ENCODE measurements at places on chromosomes 2 and 18.

- no peak for DNase-seq
- no peaks in the 10 kb centered on the region for H3K36me3 ChIP-seq
- H3K27ac ChIP-seq = no peak overlapping the region
- no peak overlapping the region for H3K4me3 ChIP-seq
Measured at GRCh38 chr2:42777883-42778805, 14.2 kb upstream of the OXER1 start.

DNA sequence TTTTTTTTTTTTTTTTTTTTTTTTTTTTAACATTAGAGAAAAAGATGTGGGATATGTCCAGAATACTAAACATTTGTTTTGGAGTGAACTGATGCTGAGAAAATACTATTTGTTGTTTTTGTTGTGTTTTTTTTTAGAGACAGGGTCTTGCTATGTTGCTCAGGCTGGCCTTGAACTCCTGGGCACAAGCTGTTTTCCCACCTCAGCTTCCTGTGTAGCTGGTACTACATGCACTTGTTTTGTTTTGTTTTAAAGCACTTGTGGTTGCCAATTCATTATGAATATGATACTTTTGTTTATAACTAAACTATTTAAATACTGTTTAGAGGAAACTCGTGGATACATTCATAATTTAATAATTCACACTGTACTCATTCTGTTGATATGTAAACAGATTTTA, 33.4 kb upstream of the DYSF start:
- no peaks in the 10 kb centered on the region for H3K27me3 ChIP-seq
- H3K36me3 ChIP-seq = peaks cover 15% of the 10 kb centered on the region
- peaks cover 6% of the 10 kb centered on the region for H3K4me1 ChIP-seq
- no peak overlapping the region for H3K4me3 ChIP-seq
- H3K27ac ChIP-seq = no peak overlapping the region
- no peak for DNase-seq

GRCh38 chr2:15160201-15160991, 400.7 kb downstream of the NBAS start:
- no peak overlapping the region for H3K4me3 ChIP-seq
- DNase-seq = no peak
- H3K27me3 ChIP-seq = no peaks in the 10 kb centered on the region
- no peaks in the 10 kb centered on the region for H3K36me3 ChIP-seq
- no peak overlapping the region for H3K27ac ChIP-seq

DNA sequence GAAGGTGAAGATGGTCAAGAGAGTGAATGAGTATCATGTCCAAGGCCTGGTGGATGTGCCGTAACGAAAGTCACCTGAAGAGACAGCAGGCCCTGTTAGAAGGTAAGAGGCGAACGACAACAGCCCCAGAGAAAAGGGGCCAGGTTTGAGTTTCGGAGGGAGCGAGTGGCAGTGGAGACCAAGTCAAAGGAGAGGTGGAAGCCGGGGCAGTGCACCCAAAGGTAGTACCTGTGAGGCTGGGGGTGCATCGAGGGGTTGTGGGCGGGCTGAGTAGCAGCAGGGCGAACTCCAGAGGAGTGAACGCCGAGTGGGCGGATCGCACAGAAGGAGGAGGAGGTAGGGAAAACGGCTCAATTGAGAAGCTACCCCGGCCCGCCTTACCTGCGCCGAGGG, 358 bp downstream of the USP37 start:
- H3K4me1 ChIP-seq = peaks cover 36% of the 10 kb centered on the region
- H3K4me3 ChIP-seq = peak overlapping the region; percentile 84
- peak overlapping the region; percentile 91 for H3K27ac ChIP-seq
- H3K36me3 ChIP-seq = no peaks in the 10 kb centered on the region
- no peaks in the 10 kb centered on the region for H3K27me3 ChIP-seq

- no peaks in the 10 kb centered on the region for H3K4me1 ChIP-seq
- no peak overlapping the region for H3K4me3 ChIP-seq
- no peaks in the 10 kb centered on the region for H3K36me3 ChIP-seq
- no peak overlapping the region for H3K27ac ChIP-seq
- no peaks in the 10 kb centered on the region for H3K27me3 ChIP-seq
- no peak for DNase-seq
Measured at GRCh38 chr2:8121826-8122513, 559.9 kb upstream of the ID2 start.

GRCh38 chr2:69046221-69046662, 33.3 kb downstream of the ANTXR1 start:
- no peaks in the 10 kb centered on the region for H3K4me1 ChIP-seq
- no peaks in the 10 kb centered on the region for H3K36me3 ChIP-seq
- H3K4me3 ChIP-seq = no peak overlapping the region
- no peak overlapping the region for H3K27ac ChIP-seq
- DNase-seq = no peak

DNA sequence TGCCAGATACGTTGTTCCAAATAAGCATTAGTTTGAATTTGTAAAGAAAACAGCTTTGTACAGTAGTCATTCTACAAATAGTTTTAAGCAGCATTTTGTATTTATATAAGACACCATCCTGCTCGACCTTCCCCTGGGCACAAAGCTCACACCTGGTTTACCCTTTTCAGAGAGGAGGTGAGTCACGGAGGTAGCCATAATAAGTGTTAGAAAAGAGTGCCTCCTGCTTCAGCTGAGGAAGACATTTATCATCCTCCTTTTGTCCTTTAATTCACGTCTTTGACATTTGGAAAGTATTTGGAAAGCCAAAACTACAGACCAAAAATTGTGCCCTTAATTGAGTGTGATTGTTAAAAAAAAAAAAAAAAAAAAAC, 6.8 kb downstream of the RAB12 start:
- no peak for DNase-seq
- H3K27ac ChIP-seq = no peak overlapping the region
- no peaks in the 10 kb centered on the region for H3K27me3 ChIP-seq
- H3K36me3 ChIP-seq = no peaks in the 10 kb centered on the region
- no peak overlapping the region for H3K4me3 ChIP-seq
- peaks cover 26% of the 10 kb centered on the region for H3K4me1 ChIP-seq

GRCh38 chr2:100894105-100894795, 74.3 kb downstream of the NPAS2 start:
- H3K27me3 ChIP-seq = no peaks in the 10 kb centered on the region
- no peaks in the 10 kb centered on the region for H3K36me3 ChIP-seq
- DNase-seq = no peak
- no peak overlapping the region for H3K27ac ChIP-seq

DNA sequence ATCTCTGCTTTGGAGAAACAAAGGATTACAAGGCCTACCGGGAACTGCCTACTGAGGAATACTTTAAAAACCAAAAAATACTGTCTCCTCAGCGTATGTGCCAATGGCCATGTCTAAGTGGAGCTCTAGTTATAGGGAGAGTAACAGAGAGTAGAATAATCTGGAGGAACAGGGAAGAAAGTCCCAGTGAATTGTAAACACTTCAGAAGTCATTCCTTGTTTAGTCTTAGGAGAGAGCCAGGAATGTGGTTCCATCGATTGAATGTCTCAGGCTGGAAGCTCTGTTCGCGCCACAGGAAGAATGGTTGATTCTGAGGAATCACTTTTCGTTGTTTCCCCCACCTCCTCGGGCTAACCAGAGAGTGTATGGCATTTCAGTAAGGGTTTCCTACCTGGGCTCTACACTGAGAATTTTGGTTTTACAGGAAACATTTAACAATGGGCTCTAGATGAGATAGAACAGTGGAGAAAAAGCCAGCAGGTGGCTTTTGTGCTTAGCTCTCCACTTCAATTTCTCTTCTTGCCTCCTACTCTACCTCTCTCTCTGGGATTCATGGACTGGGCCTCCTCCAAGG, 88.7 kb downstream of the ACVR1 start:
- DNase-seq = no peak
- H3K27ac ChIP-seq = peak overlapping the region; percentile 44
- H3K27me3 ChIP-seq = no peaks in the 10 kb centered on the region
- H3K4me3 ChIP-seq = no peak overlapping the region
- no peaks in the 10 kb centered on the region for H3K36me3 ChIP-seq
- peaks cover 18% of the 10 kb centered on the region for H3K4me1 ChIP-seq

DNA sequence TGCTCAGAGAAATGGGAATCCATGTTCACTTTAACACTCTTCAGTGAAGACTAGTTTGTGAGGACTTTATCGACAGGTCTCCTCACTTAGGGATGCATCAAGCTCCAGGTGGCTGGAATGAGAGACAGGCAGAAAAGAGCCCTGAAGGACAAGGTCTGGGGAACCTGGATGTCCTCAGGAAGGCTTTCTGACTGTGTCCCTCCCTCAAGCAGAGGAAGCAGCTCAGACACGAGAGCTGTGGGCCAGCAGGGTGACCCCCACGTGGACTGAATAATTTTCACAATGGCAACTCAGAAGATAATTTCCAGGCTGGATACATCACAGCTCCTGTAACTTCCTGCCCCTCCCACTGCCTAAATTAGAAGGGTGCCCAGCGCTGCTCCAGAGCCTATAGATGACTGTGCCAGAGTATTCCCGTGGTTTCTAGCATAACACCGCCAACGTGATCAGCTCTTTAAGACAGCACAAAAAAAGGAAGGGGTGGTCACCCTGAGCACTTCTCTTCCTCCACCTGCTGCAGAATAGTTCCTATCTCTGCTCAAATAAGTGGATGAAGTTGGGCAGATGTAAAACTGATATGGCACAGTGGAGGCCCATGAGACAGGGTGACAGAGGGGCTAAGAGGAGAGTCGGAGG, 25.7 kb upstream of the NCK2 start:
- no peaks in the 10 kb centered on the region for H3K4me1 ChIP-seq
- peaks cover 3% of the 10 kb centered on the region for H3K27me3 ChIP-seq
- no peak overlapping the region for H3K27ac ChIP-seq
- no peak for DNase-seq

GRCh38 chr18:63684718-63685117, 18.0 kb upstream of the SERPINB11 start:
- H3K36me3 ChIP-seq = no peaks in the 10 kb centered on the region
- H3K27me3 ChIP-seq = no peaks in the 10 kb centered on the region
- no peaks in the 10 kb centered on the region for H3K4me1 ChIP-seq
- no peak for DNase-seq

DNA sequence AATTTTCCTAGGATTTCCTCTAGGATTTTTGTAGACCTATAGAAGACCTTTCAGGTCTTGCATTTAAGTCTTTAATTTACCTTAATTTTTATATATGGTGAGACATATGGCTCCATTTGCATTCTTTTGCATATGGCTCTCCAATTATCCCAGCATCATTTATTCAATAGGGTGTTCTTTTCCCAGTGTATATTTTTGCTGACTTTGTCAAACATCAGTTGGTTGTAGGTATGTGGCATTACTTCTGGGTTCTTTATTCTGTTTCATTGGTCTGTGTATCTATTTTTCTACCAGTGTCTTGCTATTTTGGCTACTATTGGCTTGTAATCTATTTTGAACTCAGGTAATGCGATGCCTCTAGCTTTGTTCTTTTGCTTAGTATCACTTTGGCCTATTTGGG, 239.8 kb upstream of the CNTNAP5 start:
- no peak overlapping the region for H3K27ac ChIP-seq
- no peak for DNase-seq
- no peaks in the 10 kb centered on the region for H3K27me3 ChIP-seq
- H3K4me1 ChIP-seq = no peaks in the 10 kb centered on the region
- no peaks in the 10 kb centered on the region for H3K36me3 ChIP-seq

DNA sequence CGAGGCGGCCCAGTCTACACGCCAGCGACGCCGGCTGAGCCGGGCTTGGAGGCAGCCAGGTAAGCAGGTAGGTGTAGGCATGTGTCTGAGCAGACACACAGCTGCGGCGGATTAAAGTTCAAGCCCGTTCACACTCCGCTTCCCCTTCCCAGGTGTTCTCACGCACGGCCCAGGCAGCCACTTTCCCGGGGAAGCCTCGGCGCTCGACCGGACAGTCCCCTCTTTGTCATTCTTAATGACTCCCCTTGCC, 367 bp downstream of the TGFA start:
- peaks cover 23% of the 10 kb centered on the region for H3K4me1 ChIP-seq
- H3K36me3 ChIP-seq = no peaks in the 10 kb centered on the region
- no peak for DNase-seq
- H3K27me3 ChIP-seq = no peaks in the 10 kb centered on the region
- H3K4me3 ChIP-seq = peak overlapping the region; percentile 64

DNA sequence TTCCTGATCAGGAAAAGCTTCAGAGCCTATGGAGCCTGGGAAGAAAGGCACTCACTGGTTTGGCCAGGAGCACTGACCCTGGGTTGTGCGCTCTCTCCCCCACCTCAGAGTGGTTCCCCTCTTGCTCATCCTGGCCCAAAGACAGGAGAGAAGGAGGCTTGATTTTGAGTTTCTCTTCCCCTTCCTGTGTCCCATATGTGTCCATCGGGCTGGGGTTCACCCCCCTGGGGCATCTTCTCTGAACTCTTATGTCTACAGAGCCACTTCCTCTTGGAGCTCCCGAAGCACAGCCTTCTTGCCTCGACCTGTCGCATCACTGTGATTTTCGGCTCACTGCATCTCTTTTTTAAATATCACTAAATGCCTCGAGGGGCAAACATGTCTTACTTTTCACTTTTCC, 692.3 kb downstream of the RNF144A start:
- no peaks in the 10 kb centered on the region for H3K36me3 ChIP-seq
- no peak overlapping the region for H3K4me3 ChIP-seq

DNA sequence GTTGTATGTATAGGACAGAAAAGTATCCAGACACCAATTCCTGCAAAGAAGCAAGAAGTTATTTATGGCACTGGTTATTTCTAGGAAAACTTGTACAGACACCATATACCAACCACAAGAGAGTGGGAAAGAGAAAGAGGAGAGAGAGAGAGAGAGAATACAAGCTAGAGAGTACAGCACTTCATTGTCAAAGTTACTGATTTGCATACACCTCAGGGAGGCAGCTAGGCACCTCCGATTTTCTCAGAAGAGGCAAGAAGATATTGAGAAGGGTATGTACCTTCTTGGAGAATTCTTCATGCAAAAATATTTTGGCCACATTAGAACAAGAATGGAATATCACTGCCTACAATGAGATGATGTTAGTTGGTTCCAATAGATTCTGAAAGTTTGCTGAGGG, 333.9 kb upstream of the PIK3C3 start:
- no peaks in the 10 kb centered on the region for H3K27me3 ChIP-seq
- H3K4me1 ChIP-seq = no peaks in the 10 kb centered on the region
- DNase-seq = no peak

DNA sequence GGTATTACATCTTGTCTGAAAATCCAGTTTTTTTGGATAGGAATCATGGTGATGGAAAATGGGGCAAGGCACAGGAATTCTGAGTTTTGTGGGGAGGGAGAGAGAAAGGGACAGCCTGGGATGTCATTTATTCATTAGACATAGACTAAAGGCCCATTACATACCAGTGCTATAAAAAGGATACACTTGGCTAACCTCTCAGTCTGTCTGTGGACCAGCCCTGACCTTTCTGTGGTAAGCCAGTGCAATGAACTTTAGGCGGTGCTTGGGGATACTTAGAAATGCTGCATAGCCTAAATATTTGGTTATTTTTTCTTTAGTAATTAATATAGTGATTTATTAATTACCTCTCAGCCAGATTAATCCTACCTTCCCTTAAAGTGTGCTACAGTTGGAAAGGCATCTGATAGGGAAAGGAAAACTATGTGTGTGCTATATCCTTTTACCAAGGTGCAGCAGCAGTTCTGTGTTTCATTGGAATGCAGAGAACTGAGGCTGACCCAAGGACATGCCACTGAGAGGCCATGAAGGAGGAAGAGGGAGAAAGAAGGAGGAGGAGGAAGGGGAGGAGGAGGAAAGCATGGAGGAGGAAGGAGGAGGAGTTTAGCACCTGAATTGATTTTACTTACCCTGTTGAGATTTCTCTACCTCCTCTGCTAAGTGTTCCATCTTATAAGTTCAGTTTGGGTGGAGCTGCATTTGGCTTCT, 37.5 kb downstream of the KCNS3 start:
- no peak overlapping the region for H3K27ac ChIP-seq
- H3K27me3 ChIP-seq = no peaks in the 10 kb centered on the region
- no peaks in the 10 kb centered on the region for H3K36me3 ChIP-seq
- H3K4me1 ChIP-seq = no peaks in the 10 kb centered on the region

- H3K27ac ChIP-seq = no peak overlapping the region
- H3K4me1 ChIP-seq = no peaks in the 10 kb centered on the region
- no peaks in the 10 kb centered on the region for H3K36me3 ChIP-seq
- no peak overlapping the region for H3K4me3 ChIP-seq
- no peaks in the 10 kb centered on the region for H3K27me3 ChIP-seq
Measured at GRCh38 chr18:44474591-44474990, 206.1 kb upstream of the SETBP1 start.

All from CD8-positive, alpha-beta memory T cell (primary cell).